Activated CD4-positive, alpha-beta memory T cell treated with anti-CD3 and anti-CD28 coated beads, Interleukin-2, amount 10 ng/mL, durations not matched to agents 7 days and 5 days (primary cell): ENCODE measurements at places on chromosomes 2 and 18. TPM values are rescaled to one million over a fixed set of nuclear protein-coding genes. Genes with fewer than 3 reads are reported as not detected.

DNA sequence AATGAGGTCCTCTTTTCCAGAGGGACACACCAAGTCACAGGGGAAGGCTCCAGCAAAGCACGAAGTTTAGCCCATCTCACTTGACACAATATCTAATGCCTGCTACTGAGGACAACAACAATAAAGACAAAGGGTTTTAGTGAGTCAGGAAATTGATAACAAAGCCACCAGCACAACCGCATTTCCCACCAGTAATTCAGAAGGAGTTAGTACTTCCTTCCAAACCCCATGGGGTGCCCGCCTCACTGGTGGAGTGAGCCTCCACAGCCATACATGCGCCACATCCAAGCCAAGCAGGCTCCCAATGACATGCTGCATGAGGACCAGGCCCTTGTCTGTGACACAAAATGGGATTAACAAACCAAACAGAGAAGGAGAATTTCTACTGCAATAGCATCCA, 40.1 kb downstream of the MRPL35 start:
- peaks cover 17% of the 10 kb centered on the region for H3K4me1 ChIP-seq
- no peak for DNase-seq
- no peak overlapping the region for H3K27ac ChIP-seq
- H3K27me3 ChIP-seq: peaks cover 9% of the 10 kb centered on the region
- H3K36me3 ChIP-seq: no peaks in the 10 kb centered on the region
- H3K4me3 ChIP-seq: no peak overlapping the region

GRCh38 chr2:174554529-174555150, 43.0 kb downstream of the WIPF1 start:
- peaks cover 43% of the 10 kb centered on the region for H3K4me1 ChIP-seq
- no peak for DNase-seq
- H3K27me3 ChIP-seq: no peaks in the 10 kb centered on the region
- H3K36me3 ChIP-seq: peaks cover 38% of the 10 kb centered on the region
- no peak overlapping the region for H3K4me3 ChIP-seq
- peak overlapping the region; percentile 77 for H3K27ac ChIP-seq

DNA sequence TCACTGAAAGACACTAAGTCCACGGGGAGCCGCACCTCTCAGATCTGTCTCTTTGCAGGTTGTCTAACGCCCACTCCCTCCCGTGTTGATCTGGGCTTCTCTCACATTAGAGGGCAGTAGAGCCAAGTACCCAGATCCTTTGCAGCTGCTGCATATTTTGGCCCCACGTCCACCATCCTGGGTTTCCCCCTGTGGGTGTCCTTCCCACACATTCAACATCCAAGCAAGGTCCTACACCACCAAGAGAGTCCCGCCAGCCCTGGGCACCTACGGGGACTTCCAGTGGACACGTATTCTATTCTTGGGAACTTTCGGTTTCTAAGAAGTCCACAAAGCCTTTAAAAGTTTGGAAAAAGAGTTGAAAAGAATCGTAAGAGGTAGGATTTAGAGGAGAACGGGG, 116.6 kb downstream of the ATL2 start:
- H3K27ac ChIP-seq: no peak overlapping the region
- no peak for DNase-seq
- peaks cover 21% of the 10 kb centered on the region for H3K4me1 ChIP-seq
- H3K36me3 ChIP-seq: no peaks in the 10 kb centered on the region

DNA sequence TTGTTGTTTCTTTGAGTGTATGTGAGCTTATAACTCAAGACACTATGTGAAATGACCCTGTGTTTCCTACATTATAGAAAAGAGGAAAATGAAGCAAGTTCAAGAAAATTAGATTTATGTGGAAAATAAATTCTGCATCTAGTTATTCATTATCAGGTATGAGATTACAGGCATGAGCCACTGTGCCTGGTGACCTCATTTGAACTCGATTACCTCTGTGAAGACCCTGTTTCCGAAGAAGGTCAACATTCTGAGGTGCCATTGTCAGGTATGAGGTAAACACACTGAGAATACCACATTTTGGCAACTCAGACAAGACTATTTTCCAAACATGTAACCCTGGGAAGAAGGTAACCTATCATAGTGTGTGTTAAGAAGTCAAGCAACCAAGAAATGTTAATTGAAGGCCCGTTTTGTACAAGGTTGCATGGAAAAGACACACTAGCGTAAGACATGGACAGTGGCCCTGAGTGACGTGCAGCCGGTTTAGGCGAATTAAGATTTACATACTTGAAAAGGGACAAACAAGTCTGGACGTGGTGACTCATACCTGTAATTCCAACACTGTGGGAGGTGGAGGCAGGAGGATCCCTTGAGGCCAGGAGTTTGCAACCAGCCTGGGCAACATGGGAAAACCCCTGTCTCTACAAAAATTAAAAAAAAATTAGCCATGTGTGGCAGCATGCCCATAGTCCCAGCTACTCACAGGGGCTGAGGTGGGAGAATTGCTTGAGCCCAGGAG, 186.6 kb downstream of the NEDD4L start:
- H3K27me3 ChIP-seq: no peaks in the 10 kb centered on the region
- H3K36me3 ChIP-seq: no peaks in the 10 kb centered on the region
- DNase-seq: no peak
- no peak overlapping the region for H3K27ac ChIP-seq
- H3K4me1 ChIP-seq: no peaks in the 10 kb centered on the region

GRCh38 chr2:38387887-38388286, 10.8 kb upstream of the ATL2 start:
- peak; percentile 32 for DNase-seq
- H3K27ac ChIP-seq: peak overlapping the region; percentile 64
- peak overlapping the region; percentile 16 for H3K4me3 ChIP-seq
- peaks cover 11% of the 10 kb centered on the region for H3K27me3 ChIP-seq

The PSME4 gene
- 47.8 TPM for total RNA-seq
